Stimulated activated CD4-positive, alpha-beta T cell treated with anti-CD3 and anti-CD28 coated beads, Interleukin-4, amount 100 ng/mL, for 1 hour (primary cell): ENCODE measurements at places on chromosomes 3 and 15.

DNA sequence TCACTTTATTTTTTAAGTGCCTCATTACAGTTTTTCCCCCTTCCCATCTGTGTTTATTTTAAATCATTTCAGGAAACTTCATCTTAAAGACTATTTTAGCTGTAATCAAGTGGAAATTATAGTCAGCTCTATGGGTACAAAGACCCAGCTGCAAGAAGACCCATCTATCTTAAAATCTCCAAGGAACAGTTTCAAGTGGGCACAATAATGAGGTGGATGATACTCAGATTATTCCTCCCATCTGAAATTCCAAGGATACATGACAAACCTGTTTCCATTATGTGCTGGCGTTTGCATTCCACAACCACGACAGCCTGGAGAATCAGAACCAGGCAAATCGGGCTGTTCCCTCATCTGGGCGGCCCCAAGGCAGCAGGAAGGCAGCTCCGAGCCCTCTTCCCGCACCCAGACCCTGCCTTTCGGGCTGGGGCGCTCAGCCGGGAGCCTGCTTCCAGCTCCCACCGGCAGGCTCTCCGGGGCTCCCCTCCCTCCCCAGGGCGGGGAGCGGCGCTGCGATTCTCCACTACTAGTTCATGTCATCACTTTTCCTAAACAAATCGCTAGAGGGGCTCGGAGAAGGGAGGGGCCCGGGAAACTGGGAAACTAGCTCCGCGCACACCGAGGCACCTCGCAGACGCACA, at the start of gene MGLL:
MGLL (minus strand) TSS at position 475 of the 641 bp plus-strand sequence; CDS start at position 278, 197 bp downstream.
- no peak for DNase-seq

DNA sequence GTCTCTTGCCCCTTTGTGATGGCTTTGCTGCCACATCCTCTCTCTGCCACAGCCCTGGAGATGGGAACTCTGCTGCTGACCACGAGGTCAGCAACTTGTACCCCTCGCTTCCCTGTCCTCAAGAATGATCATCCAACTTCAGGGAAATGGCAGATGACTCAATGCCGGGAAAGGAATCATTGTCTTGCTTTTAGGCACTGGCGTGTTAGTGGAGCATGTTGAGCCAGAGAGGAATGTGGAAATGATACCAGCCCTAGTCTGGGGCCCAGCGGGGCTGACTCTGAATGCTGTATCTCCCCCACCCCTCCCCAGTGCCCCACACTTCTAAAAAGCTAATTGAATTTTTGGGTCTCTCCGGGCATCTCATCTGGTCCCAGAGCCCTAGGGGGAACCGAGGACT, 184.9 kb upstream of the BHLHE40 start:
- no peak for DNase-seq

DNA sequence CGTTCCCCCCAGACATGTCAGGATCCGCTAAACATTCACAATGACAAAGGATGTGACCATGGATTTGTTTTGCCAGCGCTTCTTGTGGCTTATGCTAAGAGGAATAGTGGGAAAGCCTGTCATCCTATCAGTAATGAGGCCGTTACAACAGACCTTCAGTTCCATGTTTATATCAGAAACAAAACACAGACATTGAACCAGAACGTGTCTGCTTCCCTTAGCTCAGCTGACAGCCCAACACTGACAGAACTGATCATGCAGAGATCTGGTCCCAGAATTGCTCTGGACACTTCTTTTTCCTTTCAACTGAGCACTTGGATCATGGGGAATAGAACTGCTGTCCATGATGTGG, 58.3 kb upstream of the MYZAP start:
- no peak for DNase-seq

DNA sequence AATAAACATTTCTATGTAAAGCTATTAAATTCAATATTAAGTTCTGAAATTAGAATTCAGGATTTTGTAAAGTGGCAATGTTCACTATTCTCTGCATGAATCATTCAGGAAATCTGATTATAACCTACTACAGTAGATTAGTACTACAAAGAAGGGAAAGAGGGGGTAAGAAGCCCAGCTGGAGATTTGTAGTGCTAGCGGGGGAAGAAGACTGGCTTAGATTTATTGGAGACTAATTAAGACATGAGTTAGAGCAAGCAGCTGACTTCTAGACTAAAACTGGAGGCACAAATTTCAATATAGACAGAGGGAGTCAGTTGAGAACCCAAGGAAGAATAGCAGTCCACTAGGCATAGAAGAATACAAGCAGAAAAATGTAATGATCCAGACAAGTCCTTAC, 55.8 kb upstream of the SETMAR start:
- no peak for DNase-seq

DNA sequence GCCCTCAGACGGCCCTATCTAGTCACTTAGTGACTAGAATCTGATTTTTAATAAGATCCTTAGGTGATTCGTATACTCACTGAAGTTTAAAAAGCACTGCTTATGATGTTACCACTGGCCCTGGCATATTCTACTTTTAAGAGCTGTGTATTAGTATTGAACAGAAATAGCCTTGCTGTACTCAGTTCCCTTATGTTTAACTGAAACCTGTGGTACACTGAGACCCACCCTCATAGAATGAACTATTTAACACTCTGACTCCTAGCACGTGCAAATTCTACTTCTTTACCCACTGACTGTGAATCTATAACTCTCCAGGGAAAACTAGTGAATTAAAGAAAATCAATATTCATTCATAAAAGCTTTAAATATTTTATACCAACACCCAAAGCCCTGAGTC, 108.9 kb downstream of the CCNL1 start:
- no peak for DNase-seq

DNA sequence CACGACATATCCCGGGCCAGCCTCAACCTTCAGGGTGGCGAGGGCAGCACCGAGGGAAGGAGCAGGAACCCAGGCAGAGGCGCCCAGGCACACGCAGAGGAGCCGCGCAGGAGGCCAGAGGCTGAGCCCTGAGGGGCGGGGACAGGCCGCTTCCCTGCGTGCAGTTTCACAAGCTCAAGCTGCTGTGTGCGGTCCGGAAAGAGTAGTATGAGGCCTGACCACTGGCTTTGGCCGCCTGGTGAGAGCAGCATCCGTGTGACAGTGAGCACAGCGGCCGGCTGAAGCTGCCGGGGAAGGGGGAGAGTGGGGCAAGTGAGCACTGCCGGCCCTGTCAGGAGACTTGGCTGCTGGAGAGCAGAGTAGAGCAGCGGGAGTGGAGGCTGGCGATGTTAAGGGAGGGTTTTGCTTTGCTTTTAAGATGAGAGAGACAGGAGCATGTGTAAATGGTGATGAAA, 8.7 kb downstream of the ZDHHC19 start:
- DNase-seq: no peak

- no peak for DNase-seq
These were observed 148.2 kb downstream of the BBX start for GRCh38 chr3:107670986-107671385.
